ENCODE measurements at places on chromosomes 2 and 18.
A peak's percentile ranks its signal among the peaks of the same experiment; 100 is the strongest.

DNA sequence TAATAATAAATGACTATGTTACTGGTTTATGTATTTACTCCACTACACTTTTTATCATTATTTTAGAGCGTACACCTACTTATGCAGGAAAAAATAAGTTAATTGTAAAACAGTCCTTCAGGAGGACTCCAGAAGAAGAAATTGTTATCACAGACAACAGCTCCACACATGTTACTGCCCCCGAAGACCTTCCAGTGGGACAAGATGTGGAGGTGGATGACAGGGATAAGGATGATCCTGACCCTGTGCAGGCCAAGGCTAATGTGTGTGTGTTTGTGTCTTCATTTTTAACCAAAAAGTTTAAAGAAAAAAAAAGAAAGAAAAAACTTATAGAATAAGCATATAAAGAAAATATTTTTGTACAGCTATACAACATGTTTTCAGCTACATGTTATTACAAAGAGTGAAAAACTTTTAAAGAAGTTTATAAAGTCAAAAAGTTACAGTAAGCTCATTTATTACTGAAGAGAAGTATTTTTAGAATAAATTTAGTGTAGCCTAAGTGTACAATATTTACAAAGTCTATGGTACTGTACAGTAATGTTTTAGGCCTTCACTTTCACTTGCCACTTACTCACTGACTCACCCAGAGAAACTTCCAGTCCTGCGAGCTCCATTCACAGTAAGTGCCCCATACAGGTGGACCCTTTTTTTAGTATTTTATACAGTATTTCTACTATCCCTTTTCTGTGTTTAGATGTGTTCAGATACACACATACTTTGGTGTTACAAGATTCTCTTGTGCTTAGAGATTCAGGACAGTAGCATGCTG lies 7.5 kb downstream of the TGFBRAP1 start:
- DNase-seq: no peak

DNA sequence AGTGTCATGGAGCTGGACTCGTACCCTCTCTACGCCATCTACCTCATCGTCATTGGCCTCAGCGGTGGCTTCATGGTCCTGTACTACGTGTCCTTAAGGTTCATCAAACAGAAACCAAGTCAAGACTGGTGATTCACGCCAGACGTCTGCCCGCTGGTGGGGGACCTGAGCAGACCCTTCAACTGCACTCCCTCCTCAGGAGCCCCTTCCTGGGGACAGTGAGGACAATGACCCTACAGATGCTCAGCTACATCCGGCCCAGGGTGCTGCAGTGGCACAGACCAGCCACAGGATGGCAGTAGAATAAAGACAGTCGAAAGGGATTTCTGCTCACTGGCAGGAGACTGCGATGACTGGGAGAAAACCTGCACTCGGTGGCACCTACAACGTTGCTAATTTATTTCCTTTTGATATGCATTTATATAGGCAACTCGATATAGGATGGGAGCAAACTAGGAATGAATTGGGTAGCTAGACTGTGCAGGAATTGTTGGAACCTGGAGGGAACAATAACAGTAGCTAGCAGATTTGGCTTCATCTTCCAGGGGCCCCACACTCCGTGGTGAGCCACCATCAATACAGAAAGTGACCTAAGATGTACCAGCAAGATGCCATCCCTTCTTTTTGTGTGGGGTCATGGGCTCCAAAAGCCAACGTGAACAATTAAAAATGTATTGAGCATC lies 39.2 kb downstream of the ABCG8 start:
- DNase-seq: peak; percentile 30

GRCh38 chr2:3180082-3180908 lies 197.3 kb downstream of the EIPR1 start:
- DNase-seq: no peak

- no peak for DNase-seq
These were observed 80.8 kb upstream of the L3MBTL4 start for GRCh38 chr18:6495536-6495935.

GRCh38 chr2:108367561-108368175 lies 10.1 kb upstream of the SULT1C4 start:
- no peak for DNase-seq

GRCh38 chr2:97751752-97752151 lies 38.4 kb downstream of the ZAP70 start:
- DNase-seq: no peak

GRCh38 chr2:221283896-221284545 lies 288.1 kb downstream of the EPHA4 start:
- no peak for DNase-seq

- DNase-seq: no peak
These were observed 3.0 kb upstream of the OTX1 start for GRCh38 chr2:63047321-63048279.

- no peak for DNase-seq
These were observed 36.0 kb downstream of the NTSR2 start for GRCh38 chr2:11633923-11634478.

DNA sequence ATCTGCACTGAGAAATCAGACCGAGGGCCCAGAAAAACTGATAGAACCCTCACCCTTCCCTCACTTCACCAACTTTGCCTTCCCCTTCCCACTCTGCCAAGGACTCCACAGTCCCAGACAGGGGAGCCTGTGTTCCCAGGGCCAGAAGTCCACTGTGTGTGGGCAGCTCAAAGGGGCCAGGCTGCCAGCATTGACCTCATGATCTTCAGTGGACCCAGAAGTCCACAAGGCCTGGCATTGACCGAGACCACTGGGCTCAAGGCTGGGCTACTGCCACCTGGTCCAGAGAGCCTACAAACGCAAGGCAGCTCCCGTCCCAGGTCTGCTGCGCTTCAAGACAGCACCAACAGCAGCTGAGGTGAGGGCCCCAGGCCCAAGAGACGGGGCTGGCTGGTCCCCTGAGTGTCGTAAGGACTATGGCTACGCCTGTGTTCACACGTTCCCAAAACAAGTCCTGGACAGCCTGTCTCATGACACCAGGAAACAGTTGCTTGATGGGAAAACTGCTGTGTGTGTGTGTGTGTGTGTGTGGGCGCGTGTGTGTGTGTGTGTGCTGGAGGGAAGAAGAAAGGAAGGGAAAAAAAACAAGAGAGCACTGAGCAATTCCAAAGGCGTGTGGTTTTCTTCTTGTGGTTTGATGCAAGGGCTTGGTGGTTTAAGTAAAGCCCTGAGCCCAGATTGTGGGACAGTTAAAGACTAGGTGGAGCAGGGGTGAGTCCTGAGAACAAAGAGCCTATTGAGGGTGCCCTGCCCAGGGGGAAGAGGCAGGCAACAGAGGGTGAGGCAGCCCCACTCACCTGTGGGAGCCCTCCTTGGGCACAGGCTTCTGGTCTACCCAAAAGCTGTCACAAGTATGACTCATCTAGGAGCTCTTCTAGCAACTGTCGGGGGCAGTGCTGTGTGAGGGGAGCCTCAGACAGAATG lies 46.6 kb upstream of the ZBTB7C start:
- DNase-seq: peak; percentile 32

DNA sequence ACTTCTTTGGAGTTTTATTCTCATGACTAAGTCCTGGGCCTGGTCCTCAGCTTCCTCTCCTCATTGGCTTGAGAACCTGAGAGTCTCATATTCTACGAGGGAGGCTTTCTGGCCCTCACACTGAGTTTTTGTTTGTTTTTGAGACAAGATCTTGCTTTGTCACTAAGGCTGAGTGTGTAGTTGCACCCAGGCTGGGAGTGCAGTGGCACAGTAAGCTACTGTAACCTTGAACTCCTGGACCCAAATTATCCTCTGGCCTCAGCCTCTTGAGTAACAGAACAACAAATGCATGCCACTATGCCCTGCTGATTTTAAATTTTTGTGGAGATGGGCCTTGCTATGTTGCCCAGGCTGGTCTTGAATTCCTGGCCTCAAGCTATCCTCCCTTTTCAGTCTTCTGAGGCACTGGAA lies 22.6 kb downstream of the PRKRA start:
- no peak for DNase-seq

DNA sequence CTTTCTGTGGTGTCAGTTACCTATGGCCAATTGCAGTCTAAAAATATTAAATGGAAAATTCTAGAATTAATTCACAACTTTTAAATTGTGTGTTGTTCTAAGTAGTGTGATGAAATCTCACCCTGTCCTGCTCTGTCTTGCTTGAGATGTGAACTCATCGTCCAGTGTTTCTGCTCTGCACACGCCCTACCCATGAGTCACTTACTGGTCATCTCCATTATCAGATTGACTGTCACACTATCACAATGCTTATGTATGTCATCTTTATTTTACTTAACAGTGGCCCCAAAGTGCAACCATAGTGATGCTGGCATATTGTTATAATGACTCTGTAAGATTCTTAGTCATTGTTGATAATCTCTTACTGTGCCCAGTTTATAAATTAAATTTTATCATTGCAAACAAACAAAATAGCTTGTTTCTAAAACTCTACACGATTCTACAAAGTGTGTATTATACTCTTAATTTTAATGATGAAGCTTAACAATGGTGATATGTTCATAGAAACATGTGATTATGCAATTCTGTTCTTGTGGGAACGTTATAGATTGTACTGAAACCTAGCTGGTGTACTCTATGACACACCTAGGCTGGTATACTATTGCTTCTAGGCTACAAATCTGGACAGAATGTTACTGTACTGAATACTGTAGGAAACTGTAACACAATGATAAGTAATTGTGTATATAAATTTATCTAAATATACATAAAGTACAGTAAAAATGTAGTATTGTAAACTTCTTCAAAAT lies 1086.8 kb upstream of the PIK3C3 start:
- DNase-seq: no peak

DNA sequence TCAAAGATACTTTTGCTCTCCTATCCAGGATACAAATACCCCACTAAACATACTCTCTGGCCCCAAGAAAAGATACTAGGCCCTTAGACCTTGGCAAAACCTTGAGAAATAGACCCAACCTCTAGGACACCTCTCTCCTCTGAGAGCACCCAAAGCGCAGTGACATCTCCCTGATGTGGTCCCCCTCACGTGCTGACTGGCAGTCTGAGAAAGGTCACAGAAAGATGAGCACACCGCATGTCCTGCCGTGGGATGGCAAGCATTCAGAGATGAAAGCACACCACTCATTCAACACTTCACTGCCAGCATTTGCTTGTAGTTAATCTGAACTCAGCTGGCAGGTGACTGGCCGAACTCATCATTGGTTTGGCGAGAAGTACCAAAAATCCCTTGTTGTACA lies 6.1 kb upstream of the TBC1D8 start:
- DNase-seq: no peak

DNA sequence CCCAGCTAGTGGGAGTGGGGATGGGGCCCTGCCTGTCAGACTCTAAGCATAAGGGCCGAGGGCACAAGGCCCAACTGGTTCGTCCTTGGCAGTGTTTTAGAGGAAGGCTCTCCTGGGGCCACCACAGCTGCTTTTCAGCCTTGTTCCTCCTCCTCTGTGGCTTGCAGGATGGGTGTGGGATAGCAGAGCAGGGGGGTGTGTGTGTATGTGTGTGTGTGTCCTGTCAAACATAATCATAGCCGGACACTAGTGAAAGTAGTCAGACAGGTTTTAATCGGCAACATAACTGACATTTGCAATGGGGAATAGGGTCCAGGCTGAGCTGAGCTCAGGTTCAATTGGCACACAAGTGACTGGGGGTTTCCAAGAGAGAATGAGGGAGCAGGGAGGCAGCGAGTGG lies 114.2 kb downstream of the SEPTIN10 start:
- DNase-seq: no peak

GRCh38 chr2:237435844-237436587 lies 22.1 kb upstream of the COL6A3 start:
- DNase-seq: no peak
